PC-9 (cell line): ENCODE measurements at places on chromosomes 7 and 10. TPM values are rescaled to one million over a fixed set of nuclear protein-coding genes. Genes with fewer than 3 reads are reported as not detected.

Gene SAMD9
- total RNA-seq: 7.0 and 12.1 TPM in 2 replicates

DNA sequence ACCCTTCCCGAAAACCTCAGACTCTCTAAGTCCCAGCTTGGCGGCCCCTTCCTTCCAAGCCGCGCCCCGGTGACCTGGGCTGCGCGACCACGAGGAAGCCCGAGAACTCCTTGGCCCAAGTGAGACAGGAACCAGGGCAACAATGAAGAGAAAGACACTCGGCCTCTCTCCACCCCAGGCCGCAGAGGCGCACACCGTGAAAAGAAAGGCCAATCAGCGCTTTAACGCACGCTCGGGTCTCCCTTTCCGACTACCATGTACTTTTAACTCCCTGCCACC lies 166.4 kb upstream of the PPP1R3A start:
- no peak for DNase-seq
- H3K36me3 ChIP-seq: no peaks in the 10 kb centered on the region
- peaks cover 5% of the 10 kb centered on the region for H3K27me3 ChIP-seq
- peaks cover 11% of the 10 kb centered on the region; the same call in 1 of the 2 replicates for H3K4me1 ChIP-seq
- H3K27ac ChIP-seq: peak overlapping the region; percentile 20; the same call in 1 of the 2 replicates

Gene PRKG1
- total RNA-seq: 0.68 and 0.70 TPM in 2 replicates

- H3K27ac ChIP-seq: no peak overlapping the region
- H3K4me3 ChIP-seq: no peak overlapping the region
- peaks cover 4% of the 10 kb centered on the region; the same call in 1 of the 2 replicates for H3K4me1 ChIP-seq
- no peaks in the 10 kb centered on the region for H3K27me3 ChIP-seq
Measured at GRCh38 chr10:88979153-88979562, 11.4 kb upstream of the FAS start.

GRCh38 chr7:77409005-77409738 lies 7.0 kb downstream of the GSAP start:
- no peaks in the 10 kb centered on the region for H3K36me3 ChIP-seq
- H3K4me3 ChIP-seq: peak overlapping the region; percentile 45
- H3K4me1 ChIP-seq: peaks cover 58% of the 10 kb centered on the region

DNA sequence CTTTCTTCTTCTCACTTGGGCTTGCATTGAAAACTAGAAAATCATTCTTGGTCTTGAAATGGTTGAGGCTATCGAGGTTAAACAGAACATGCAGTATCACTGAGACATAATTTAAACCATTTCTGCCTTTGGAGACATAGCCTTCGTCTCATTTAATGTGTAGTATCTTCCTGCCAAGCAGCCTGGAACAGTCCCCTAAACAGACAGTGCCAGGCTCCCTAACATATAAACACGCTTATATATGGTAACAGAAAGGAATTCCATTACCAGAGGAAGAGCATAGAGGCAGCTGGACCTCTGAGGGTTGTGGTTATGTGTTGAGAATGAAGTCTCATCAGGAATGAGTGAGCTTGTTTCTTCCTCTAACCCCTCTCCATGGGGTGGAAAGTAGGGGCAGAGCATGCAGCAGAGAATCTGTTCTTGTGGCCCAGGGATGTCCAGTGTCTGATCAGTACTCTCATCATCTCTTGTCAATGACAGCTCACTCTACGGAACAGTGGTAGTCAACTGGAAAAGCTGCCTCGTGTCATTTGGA lies 11.2 kb downstream of the CACNB2 start:
- no peaks in the 10 kb centered on the region for H3K27me3 ChIP-seq
- no peaks in the 10 kb centered on the region for H3K4me1 ChIP-seq
- no peak for DNase-seq
- no peak overlapping the region for H3K4me3 ChIP-seq
- no peak overlapping the region for H3K27ac ChIP-seq
- H3K36me3 ChIP-seq: no peaks in the 10 kb centered on the region

DNA sequence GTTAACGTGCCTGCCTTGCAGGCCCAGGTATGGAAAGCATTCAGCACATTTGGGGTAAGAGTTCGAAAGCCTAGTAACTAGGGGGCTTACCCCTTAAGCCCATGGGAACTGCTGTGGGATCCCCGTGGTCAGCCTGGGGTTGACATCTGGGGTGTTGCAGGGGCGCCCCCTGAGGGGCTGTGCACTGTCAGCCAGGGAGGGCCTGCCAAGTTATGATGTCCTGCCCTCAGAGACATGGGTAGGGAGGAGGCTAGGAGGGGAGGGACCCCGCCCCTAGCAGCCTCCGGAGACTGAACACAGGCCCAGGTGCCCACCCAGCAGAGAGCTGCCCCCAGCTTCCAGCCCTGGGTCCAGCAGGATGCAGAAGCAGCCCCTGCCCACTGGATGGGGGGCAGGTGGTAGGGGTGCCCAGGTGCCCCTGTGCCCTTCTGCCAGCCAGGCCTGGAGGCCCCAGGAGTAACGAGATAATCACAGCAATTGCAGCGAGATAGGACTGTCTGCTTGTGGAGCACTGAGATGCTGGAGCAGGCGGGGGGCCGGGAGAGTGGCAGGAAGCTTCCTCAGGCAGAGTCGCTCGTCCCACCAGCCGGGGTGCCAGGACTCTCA lies 153.3 kb downstream of the UBE2H start:
- no peak overlapping the region for H3K4me3 ChIP-seq
- no peak overlapping the region for H3K27ac ChIP-seq
- DNase-seq: no peak

Gene OPTN
- total RNA-seq: 26.6 and 26.8 TPM in 2 replicates
